ENCODE measurements at places on chromosomes 2 and 18.
A peak's percentile ranks its signal among the peaks of the same experiment; 100 is the strongest.

DNA sequence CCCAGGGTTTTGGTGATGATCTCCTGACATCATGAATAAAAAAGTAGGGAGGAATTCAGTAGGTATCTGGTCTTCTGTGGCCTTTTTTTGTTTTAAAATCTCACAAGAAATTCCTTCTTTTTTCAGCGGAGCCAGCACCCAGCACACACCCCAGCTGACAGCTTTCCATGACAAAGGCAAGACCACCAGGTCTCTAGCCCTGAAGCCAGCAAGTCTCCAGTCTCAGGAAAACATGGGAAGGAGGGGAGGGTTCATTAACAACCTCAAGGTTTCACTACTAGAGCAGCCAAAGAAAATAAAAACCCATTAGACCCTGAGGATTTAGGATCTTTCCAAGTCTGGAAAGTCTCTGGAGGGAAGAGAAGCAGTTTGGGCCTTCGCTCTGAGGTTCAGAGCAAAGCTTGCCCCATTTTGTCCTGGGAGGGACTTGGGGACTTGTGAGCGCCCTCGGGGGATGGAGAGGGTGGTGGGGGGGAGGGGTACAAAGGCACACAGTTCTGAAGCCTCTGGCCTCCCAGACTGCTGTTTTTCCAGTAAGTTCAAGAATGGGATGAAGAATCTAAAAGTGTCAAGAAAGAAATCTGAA, 9.0 kb downstream of the FOXI3 start:
- DNase-seq: no peak

DNA sequence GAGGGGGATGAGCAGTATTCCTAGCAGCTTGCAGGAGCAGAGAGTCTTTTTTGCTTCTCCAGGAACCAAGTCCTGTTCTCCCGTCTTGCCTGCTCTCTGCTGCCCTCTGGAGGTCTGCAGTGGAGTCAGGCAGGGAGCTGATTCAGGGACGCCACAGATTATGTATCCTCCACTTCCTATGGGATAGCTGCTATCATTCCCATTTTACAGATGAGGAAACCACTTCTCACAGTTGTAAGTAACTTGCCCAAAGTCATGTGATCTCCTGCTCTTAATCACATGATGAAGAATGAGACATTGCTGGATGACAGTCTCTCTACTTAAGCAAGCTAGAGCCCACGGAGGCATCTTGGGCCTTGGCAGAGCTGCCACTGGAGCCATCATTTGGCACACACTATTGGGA, 8.3 kb downstream of the SLC4A5 start:
- peak; percentile 74 for DNase-seq

DNA sequence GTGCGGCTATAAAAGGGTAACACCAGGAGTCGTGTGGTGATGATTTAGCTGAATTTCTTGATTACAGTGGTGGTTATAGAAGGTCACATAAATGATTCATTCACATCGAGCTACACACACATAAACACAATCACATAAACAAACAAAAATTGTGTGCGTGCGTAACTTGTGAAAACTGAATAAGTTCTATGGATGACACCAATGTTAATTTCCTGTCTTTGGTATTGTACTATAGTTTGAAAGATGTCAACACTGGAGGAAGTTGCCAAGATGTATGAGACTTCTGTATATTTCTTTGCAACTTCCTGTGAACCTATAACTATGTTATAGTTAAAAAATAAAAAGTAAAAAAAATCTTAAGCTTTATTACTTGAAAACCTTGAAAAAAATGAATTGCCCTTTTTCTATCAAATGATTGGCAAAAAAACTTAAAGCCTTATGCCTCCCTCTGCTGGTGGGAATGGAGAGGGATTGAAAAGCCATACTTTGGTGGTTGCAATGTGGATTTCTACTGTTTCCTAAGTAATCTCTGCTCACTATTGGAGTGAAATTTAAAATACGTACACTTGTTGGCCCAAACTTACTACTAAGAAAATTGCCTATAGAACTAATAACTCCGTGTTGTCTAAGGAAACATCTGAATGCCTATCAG, 227.7 kb downstream of the RPIA start:
- DNase-seq: peak; percentile 35

DNA sequence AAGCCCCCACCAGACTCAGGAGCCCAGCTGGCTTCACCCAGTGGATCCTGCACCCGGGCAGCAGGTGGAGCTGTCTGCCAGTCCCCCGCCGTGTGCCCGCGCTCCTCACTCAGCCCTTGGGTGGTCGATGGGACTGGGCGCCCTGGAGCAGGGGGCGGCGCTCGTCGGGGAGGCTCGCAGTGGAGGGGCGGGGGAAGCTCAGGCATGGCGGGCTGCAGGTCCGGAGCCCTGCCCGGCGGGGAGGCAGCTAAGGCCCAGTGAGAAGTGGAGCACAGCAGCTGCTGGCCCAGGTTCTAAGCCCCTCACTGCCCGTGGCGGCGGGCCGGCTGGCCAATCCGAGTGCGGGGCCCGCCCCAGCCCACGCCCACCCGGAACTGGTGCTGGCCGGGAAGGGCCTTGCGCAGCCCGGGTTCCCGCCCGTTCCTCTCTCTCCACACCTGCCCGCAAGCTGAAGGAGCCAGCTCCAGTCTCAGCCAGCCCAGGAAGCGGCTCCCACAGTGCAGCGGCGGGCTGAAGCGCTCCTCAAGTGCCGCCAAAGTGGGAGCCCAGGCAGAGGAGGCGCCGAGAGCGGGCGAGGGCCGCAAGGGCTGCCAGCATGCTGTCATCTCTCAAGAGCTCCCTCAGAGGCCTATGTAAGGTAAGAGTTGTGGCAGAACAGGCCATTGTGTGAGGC, 1307.8 kb upstream of the TMEFF2 start:
- DNase-seq: no peak

DNA sequence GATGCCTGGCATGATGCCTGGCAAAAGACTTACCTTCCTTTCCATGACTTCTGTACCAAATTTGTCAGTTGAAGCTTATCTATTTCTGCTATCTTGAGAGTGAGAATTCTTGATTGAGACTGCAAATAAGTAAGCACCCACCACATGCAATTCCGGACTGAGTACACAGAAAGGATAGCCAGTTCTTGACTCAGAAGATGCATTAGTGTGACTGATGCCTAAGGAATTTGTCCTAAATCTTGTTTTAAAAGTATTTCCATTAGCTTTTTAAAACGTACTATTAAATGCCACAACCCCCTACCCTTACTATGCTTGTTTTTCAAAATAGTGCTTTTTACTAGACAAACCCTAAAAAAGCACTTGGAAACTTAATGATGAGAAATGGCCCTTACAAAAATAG, 545 bp downstream of the MPP4 start:
- no peak for DNase-seq

DNA sequence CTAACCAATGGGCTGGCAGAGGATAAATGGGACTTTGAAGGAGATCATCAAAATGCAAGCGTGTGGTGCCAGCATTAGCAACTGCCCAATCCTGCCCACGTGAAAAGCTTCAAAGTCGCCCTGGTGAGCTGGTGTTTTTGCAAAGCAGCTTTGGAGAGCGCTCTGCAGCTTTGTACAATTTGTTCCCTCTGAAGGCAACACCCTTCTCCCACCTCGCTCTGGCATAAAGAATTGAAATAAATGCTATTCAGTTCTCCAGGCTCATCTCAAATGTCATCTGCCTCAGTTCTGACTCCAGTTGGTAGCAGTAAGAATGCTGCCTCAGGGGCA, 3.5 kb downstream of the COPS9 start:
- no peak for DNase-seq
